ENCODE measurements at places on chromosomes 12 and 14.

GRCh38 chr12:57543581-57543980, 3.4 kb downstream of the DCTN2 start:
- DNase-seq, result no peak

GRCh38 chr14:102500158-102500662, 9.4 kb downstream of the ANKRD9 start:
- no peak for DNase-seq

DNA sequence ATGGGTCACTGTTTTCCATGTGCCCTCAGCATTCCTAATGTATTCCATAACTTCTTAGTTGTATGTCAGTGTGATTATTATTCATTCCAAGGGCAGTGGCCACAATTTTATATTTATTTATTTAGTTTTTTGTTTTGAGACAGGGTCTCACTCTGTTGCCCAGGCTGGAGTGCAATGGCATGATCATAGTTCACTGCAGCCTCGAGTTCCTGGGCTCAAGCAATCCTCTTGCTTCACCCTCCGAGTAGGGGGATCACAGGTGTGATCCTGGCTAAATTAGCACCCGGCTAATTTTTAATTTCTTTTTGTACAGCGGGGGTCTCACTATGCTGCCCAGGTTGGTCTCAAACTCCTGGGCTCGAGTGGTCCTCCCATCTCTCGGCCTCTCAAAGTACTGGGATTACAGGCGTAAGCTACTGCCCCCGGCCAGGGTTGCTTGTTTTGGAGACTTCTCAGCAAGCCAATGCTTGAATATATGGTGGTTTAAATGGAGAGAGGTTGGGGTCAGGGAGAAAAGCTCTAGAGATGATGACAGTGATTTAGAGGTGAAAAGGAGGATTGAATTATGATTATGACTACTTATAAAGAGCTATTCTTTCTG, 7.6 kb downstream of the GPRC5A start:
- no peak for DNase-seq

GRCh38 chr14:55710506-55711041, 130.6 kb downstream of the KTN1 start:
- no peak for DNase-seq

DNA sequence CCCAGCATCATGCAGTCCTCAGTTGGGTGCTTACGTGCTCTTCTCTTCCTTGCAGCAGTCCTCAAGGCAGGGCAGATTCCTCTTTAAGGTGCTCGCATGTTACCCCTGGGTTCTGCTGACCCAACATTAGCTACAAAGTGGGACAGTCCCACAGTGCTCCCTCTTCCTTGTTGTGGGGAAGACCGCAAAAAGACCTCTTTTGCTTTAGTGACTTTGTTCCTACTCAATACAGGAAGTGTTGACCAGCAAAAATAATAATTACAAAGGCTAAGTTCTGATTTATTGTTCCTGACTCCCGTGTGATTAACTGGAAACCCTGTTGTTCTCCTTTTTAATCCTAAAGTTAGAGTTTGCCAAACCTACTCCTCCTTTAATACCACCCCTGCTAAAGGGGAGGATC, 13.7 kb downstream of the PIGH start:
- DNase-seq, result no peak

DNA sequence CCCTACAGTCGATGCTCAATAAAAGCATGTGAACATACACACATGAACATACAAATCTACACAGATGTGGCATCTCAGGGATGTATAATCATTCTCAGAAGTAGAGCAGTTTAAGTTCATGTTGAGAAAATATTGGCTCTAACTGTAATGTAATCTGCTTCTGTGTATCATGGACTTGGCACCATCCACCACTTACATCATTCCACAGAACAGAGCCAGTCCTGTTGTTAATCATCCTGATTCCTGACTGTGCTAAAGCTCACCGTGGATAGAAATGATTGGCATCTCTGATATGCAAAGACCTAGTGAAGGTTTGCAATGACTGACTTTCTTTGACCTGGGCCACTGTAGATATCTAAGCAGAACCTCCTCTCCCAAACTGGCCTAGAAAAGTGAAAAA, 1141.3 kb downstream of the BCL11B start:
- DNase-seq, result no peak

DNA sequence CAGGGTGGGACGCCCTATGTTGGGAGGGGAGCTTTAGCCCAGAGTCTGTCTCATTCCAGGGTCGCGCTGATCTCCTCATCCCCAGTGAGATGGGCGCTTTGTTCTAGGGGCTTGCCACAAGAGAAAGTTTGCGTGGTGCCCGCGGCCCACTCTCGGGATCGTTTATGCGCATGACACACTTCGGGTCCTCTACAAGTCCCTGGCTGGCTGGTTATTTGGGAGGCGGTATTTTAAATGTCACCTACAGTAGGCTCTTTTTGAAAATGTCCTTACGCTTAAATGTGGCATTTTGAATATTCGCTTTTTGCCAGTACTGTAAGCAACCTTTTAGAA, 541 bp downstream of the GOLT1B start:
- DNase-seq, result peak; percentile 32

GRCh38 chr12:4148418-4149056, 125.0 kb upstream of the CCND2 start:
- peak; percentile 4 for DNase-seq

GRCh38 chr14:94514351-94514750, 5.1 kb upstream of the SERPINA12 start:
- DNase-seq, result no peak

DNA sequence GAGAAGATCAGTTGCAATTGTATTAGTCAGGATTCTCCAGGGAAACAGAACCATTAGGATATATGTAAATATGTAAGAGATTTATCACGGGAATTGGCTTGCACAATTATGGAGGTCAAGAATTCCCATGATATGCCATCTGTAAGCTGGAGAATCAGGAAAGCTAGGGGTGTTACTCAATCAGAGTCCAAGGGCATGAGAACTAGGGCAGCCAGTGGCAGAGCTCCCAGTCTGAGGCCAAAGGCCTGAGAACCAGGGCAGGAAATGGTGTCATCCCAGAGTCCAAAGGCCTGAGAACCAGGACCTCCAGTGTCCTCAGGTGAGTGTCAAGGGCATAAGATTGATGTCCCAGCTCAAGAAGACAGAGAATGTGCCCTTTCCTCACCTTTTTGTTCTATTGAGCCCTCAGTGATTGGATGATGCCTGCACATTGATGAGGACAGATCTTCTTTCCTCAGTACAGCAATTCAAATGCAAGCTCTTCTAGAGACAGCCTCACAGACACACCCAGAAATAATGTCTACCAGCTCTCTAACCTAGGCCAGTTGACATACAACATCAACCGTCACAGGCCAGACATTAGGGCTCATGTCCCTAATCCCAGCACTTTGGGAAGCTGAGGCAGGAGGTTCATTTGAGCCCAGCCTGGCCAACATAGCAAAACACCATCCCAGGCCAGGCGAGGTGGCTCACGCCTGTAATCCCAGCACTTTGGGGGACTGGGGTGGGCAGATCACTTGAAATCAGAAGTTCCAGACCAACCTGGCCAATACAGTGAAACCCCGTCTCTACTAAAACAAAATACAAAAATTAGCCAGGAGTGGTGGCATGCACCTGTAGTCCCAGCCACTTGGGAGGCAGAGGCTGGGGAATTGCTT, 34.9 kb upstream of the ZNF740 start:
- no peak for DNase-seq

DNA sequence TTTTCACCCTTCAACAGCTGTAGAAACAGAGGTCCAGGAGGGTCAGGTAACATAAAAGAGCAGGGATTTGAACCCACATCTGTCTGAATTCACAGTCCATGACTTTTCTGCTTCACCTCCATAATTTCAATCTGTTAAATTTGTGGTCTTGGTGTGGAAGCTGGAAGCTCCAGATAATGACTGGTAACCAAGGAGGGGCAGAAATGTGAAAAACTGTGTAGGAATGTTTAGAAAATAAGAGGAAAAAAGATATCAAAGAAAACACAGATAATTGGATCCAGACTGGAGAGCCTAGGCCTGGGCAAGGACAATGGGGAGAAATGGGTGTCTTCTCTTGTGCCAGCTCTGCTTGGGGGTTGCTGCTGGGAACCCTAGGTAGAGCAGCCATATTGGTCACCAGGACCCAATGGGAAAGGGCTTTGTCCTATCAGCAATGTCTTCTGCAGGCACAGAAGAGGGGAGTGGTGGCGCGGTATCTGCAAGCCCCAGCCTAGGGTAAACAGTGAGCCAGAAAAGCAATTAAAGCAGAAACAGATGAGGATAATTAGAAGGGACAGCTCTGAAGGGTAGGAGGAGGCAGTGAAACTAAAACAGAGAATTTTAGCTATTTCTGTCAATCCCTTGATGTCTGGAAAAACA, 54.3 kb upstream of the CCDC91 start:
- DNase-seq, result no peak

DNA sequence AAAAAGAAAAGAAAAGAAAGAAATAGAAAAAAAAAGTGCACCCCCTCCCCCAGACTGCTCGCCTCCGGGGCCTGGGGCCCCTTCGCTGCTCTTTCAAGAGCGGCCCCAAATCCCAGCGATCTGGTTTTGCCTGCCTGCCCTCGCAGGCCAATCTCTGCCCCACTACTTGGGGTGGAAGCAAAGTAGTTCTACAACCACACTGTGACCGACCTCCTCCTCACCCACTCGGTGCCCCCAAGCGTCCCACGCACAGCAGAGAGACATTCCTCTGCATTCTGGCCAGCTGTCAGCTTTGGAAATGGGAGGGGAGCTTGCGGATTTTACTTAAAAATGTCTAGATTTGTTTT, 2.4 kb upstream of the TBX3 start:
- no peak for DNase-seq

DNA sequence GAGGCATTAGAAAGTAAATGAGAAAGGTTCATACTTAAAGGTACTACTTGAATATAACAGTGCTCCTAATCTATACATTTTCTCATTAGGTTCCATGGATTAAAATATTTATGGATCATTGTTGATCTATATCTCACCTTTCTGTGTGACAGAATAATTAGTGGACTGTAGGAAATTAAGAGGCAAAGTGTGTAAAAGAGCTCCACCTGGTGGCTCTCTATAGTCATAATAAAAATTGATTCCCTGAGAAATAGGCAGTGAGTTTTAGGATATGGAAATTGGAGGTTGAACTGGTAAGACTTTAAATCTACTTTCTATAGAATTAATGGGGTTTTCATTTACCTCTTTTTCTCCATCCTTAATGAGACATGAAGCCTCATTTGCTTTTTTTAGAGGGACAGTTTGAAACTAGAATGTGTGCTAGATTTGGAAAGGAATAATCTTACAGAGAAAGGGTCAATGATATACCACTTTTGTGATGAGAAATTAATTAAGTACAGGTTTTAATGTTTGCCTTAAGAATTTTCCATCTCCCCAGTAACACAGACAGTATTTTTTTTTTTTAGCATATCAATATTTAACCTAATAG, 11.8 kb upstream of the DERA start:
- no peak for DNase-seq

GRCh38 chr12:45828402-45828801, 98.9 kb downstream of the ARID2 start:
- DNase-seq, result no peak

- DNase-seq, result no peak
Observed at GRCh38 chr12:30594509-30594908, 101.2 kb downstream of the IPO8 start.

DNA sequence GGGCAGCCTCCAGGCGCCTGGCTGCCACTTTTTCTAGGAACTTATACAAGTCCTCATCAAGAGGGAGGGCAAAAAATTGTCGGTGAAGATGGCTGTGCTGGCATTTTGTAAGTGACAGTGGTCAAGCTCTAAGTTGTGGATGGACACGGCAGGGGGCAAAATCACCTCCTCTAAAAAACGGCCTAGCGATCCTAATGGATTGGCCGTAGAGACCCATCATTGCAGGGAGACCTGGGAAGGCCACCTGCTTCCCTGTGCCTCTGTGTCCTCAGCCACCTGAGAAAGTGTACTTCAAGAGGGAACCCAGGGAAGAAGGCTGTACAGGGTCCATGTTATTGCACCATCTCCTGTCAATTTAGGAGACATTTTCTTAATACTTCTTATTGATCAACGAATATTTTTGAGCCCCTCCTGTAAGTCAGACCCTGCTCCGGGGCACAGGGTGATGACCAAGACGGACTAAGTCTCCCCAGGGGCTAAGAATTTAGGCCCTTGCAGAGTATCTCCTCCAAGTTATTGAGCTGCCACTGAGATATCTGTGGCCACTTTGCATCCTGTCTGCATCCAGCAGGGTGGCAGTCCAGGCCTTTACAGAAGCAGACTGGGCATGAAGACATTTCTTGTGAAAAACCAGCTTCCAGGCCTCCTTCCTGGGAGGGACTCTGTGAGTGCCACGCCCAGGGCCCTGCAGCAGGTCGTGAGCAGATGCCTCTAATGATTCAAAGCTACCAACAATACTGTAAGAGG, 40.5 kb downstream of the PSMA6 start:
- DNase-seq, result peak; percentile 72

GRCh38 chr12:59858508-59859170, 262.8 kb downstream of the SLC16A7 start:
- no peak for DNase-seq

- DNase-seq, result no peak
Observed at GRCh38 chr14:27040552-27040951, 442.7 kb upstream of the NOVA1 start.

- DNase-seq, result no peak
Observed at GRCh38 chr12:5085896-5086295, 42.2 kb downstream of the KCNA5 start.

DNA sequence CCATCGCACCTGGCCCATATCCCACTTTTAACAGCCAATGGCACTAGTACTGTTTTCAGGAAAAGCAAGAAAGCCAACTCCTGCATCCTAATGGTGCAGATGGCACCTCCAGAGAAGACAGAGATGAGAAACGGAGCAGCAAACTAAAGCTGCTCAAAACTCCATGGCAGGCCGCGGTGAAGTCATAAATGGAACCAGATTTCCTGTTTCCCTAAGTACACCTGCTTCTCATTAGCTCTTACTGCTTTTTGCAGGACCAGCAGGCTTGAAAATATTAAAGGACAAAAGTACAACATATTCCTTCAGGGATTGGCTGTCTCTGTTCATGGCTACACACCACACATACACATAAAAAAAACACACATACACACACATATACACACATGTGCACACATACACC, 36.7 kb upstream of the LGALS3 start:
- DNase-seq, result no peak

DNA sequence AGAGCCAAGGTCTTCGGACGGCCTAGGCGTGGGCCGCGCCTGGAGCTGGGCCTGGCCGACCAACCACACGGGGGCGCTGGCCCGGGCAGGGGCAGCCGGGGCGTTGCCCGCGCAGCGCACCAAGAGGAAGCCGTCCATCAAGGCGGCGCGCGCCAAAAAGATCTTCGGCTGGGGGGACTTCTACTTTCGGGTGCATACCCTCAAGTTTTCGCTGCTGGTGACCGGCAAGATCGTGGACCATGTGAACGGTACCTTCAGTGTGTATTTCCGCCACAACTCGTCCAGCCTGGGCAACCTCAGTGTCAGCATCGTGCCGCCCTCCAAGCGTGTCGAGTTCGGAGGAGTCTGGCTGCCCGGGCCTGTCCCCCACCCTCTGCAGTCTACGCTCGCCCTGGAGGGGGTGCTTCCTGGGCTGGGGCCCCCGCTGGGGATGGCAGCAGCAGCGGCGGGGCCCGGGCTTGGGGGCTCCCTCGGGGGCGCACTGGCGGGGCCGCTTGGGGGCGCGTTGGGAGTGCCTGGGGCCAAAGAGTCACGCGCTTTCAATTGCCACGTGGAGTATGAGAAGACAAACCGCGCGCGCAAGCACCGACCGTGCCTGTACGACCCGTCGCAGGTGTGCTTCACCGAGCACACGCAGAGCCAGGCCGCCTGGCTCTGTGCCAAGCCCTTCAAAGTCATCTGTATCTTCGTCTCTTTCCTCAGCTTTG, 4.4 kb upstream of the SHMT2 start:
- DNase-seq, result peak; percentile 64

GRCh38 chr12:21975293-21975692, 34.1 kb upstream of the ABCC9 start:
- DNase-seq, result no peak

- no peak for DNase-seq
Observed at GRCh38 chr12:103673891-103674375, 86.9 kb downstream of the STAB2 start.
